Left lung (tissue), 14 donors: ENCODE measurements at places on chromosomes 5 and 9. TPM values are rescaled to one million over a fixed set of nuclear protein-coding genes. Genes with fewer than 3 reads are reported as not detected.

MCC gene
- total RNA-seq, result 12.5 TPM

FAM221B gene
- total RNA-seq, result not detected

FAM153A gene
- total RNA-seq, result 3.7 TPM

SPATA31D3 gene
- total RNA-seq, result not detected

SLC46A2 gene
- 7.0 TPM for total RNA-seq

ANKS6 gene
- 23.4 TPM for total RNA-seq

ITGA2 gene
- 32.4 TPM for total RNA-seq
